H1 (cell line): ENCODE measurements at places on chromosomes 1 and 21.
A peak's percentile ranks its signal among the peaks of the same experiment; 100 is the strongest.

GRCh38 chr1:46615735-46616134 lies 876 bp downstream of the MOB3C start:
- no peak for DNase-seq

DNA sequence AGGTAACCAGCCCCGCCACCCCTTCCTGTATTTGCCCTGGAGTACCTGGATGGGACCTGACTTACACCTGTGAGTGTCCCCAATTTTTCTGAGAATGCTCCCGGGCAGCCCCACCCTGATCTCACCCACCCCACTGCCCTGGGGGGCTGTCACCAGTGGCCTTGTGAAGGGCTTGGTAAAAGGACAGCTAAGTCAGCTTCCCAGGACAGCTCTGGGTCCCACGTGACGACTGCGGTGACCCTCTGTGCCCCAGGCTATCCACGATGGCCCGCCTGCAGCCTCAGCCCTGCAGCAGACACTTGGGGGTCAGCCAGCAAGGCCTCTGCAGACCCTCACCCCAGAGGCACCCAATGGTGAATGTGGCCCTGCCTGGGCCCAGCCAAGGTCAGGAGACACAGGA lies 5.6 kb downstream of the SRM start:
- no peak for DNase-seq

DNA sequence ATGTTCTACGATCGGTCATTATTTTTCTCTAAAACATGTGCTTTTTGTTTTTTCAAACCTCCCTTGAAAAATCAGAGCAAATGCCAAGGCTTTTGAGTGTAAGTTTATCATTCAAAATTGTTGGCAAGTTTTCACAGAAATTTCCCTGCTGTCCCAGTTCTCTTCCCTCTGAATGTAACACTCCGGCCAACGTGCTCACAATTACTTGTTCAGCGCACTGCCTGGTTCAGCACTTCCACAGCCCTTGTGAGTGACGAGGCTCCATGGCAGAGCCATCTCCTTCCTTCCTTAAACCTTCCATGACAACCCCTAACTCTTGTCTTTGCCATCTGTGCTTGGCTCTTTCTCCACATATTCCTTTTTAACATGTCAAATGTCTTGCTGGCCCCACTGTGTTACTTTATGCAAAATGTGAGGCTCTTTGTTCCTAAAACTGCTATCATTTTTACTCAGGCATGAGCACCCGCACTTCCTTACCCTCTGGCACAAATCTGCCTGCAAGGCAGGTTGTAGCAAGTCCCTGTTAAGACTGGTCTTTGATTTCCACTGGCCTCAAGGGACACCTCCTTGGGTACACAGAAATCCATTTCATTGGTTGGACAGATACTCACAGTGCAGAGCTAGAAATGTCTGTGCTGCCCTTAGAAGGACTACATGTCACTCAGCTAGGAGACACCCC lies 142.8 kb downstream of the HUNK start:
- no peak for DNase-seq

GRCh38 chr21:41703857-41704501 lies 62.9 kb downstream of the RIPK4 start:
- no peak for DNase-seq

DNA sequence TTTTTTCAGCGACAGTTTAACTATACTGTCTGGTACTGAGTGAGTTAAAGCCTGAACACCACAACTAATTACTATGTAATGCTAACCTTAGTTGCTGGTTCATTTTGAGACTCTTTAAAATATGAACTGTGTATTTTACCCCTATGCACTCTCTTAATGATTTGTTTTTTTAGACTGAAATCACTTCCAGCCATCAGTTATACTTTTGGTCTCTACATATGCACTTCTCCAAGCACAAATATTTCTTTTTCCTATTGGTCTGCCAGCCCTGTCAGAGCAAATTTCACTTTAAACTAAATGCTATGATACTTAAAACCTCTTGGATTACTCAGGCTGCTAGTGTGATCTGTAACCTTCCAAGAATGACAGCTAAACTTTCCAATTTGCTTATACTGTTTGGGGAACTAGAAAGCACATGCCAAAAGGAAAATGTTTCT lies 38.1 kb upstream of the SCYL3 start:
- no peak for DNase-seq

- DNase-seq = no peak
Observed at GRCh38 chr1:64318428-64318827, 115.0 kb downstream of the UBE2U start.

GRCh38 chr1:4367230-4367777 lies 287.1 kb upstream of the AJAP1 start:
- no peak for DNase-seq

GRCh38 chr21:44612029-44612486 lies at the start of gene KRTAP10-8:
Gene KRTAP10-8 (plus strand): TSS chr21:44612079. CDS start chr21:44612101, 22 bp downstream.
- no peak for DNase-seq

DNA sequence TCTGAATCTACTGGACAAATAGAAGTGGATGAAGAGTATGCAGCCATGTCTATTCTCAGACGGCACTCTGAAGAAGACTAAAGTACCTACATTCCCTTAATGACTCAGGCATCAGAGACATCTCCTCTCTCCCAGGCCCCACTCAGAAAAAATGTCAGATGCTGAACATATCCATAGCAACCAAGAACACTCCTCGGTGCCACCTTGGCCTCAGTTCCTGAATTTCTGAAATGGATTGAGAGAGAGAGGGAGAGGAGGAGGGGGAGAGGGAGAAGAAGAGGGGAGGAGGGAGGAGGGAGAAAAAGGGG lies 16.0 kb upstream of the OVAAL start:
- no peak for DNase-seq

DNA sequence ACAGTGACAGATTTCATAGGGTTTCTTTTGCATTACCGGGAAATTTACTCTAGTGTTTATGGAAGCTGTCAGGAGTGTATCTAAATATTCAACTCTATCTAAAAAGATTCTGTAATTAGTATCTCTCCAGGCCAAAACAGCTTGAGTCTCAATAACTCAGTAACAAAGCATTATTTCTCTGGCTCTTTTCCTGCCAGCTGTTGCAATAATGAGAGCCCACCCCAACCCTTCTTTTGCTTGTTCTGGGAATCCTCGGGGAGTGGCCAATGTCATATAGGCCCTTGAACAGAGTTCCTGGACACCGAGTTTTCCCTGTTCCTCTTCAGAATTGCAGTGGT lies 120.1 kb upstream of the SGIP1 start:
- no peak for DNase-seq

DNA sequence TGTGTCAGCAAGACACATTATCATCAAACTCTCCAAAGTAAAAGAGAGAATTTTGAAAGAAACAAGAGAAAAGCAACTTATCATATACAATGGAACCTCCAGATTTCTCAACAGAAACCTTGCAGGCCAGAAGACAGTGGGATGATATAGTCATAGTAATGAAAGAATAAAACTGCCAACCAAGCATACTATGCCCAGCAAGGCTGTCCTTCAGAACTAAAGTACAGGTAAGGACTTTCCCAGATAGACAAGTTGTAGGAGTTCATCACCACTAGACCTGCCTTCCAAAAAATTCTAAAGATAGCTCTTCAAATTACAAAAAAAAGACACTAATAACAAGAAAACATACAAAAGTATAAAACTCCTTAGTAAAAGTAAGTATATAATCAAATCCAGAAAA lies 33.2 kb upstream of the FOXD3 start:
- no peak for DNase-seq

- DNase-seq = no peak
Observed at GRCh38 chr21:36430841-36431240, 45.6 kb downstream of the CHAF1B start.

DNA sequence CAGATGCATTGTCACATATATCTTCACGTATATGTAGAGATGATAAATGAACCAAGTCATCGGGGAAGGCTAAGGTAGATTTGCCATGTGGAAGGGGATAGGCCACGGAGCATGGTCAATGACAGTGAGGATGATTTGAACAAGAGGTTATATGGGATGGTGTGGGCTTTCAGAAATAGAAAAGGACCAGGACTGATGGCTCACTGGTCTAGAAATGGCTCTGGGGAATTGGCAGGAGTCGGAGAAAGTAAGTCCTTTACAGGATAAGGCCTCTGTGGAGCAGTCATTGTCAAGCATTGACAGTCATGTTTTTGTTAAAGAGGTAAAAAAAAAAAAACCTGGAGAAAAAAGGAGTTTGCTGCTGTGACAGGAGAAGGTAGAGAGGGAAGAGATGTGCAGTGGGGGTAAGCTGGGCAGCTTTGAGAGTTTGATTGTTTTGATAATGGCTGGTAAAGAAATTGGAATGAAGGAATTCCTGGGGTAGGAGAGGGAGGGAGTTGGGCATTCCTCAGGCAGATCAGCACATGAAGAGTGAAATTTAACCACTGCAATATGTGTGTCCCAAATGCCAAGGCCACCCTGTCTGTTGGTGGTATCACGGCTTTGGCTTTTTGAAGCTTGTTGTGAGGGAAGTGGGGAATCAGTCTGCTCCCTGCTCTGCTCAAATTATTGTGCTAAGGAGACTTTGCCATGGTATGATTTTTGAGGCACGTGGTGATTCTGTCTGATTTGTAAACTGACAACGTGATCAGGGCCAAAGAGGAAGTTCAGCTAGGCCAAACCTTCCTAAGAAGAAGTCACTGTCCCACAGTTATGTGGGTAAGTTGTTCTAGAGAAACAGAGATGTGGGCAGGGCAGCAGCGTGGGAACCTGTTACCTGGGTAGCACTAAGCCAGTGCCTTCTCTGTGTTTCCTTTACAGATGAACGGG lies 26.0 kb downstream of the MACF1 start:
- no peak for DNase-seq

DNA sequence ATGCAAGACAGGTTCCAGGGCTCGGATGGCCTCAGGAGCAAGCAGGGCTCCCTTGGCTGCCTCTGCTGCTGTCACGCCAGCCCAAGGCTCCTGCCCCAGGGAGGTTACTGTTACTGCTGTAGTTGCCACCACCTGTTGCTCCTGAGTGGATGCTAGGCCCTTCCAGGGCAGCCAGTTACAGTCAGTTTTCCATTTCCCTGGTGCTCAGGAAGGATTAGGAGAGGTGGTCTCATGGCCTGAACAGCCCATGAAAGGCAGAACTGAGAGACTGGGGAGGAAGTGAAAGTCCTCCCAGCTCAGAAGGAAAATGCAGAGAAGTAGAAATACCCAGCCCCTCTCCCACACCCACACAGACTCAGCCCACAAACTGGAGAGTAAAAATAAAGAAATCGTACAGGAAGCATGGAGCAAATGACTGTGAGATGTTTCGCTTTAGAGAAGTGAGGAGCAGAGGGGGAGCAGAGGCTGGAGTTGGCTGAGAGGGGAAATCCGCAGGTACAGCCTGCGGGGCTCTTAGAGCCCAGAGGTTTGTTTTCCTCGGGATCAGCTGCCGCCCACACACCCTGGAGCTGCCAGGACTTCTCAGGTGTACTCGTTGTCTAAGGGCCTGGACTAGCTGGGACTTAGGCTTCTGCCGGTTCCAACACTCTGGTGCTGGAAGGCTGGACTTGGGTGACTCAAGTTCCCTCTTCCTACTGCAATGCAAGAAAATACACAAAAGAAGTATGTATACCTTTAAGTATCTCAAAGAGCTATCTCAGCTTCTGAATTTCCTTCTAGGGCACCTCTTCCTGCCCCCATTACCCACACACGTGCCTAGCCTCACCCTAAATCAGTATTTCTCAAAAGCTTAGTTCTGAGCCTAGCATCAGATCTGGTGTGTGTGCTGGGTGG lies 2.3 kb downstream of the IL6R start:
- DNase-seq = no peak

DNA sequence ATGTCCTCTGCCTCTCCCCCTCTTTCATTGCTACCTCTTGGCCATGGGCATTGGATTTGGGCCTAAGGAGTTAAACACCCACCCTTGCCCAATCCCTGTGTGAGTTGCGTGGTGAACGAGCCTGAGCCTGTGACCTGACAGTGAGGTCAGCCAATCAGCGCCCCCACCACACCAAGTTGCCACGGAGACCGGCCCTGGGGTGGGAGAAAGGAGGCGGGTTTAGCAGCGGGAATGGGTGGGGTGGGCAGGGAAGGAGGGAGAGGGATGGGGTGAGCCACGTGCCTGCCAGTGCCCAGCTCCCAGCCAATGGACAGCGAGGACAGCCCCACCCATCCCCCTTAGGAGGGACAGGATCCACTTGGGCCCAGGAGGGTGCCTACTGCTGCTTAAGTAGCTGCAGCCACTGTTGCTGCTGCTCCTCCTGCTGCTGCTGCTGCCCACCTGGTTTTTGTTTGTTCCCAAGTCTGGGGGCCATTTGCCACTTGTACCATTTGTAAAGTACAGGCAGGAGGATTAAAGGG lies 9.5 kb downstream of the ZBTB7B start:
- DNase-seq = peak; percentile 88

DNA sequence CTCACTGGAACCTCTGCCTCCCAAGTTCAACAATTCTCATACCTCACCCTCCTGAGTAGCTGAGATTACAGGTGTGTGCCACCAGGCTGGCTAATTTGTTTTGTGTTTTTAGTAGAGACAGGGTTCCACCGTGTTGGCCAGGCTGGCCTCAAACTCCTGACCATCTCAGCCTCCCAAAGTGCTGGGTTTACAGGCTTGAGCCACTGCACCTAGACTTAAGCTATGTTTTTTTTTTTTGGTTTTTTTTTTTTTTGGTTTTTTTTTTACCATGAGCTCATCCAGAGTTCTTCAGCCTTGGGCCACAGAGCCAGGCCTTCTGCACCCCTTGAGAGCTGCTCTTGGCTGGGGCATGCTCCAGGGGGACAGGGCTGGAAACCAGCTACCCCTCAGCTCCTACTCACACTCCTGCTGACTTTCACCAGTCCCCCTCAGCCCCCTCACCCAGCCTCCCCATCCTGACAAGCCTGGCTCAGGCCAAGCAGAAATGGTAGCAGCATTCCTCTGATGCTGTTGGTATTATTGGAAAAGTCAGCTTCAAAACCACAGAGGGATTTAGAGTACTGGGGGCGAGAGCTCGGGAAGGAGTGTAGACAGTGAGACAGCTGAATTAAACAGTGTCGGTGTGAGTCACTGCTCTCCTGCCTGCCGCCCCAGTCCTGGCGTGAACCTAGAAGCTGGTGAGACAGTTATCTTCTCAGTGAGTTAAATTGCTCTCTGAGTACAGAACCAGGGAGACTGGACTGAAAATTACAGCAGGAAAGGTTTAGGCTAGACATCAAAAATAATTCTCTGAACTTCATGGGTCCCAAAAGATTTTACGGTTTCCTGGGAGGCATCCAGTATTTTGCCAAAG lies 63.7 kb downstream of the NAV1 start:
- no peak for DNase-seq

- DNase-seq = no peak
Observed at GRCh38 chr1:205811660-205812059, 1.3 kb downstream of the SLC41A1 start.

DNA sequence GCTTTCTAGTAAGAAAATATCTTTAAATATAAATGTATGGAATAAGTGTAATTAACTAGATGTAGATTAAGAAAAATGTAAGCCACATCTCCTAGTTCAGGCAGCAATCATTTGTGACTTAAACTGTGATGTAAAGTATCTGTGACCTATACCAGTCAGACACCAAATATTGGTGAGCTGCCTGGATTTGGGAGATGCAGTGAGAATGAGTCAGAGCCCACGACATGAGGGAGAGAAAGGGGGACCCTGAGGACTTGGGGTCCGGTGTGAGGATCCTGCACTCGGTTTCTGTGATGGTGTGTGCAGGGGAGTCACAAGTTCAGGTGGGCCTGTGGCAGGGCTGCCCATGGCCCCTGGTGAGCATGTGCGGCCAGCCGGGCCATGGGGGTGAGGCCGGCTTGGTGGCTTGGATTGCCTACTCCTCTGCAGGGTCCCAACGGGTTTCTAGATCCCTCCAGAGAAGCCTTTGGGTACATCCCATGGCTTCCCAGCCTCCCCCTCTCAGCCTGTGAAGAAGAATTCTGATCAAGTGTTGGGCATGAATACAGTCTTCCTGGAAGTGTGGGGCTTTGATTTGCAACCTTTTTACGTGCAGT lies 19.0 kb upstream of the ABCG1 start:
- no peak for DNase-seq
